ENCODE measurements at places on chromosomes 6 and 20. TPM values are rescaled to one million over a fixed set of nuclear protein-coding genes. Genes with fewer than 3 reads are reported as not detected.

Gene SLC22A7
- 0.23 TPM for total RNA-seq

Gene IGF2R
- total RNA-seq: 40.1 TPM

Gene SALL4
- 0.69 TPM for total RNA-seq

Gene PBOV1
- not detected for total RNA-seq

Gene BPIFB2
- total RNA-seq: not detected

Gene TBXT
- not detected for total RNA-seq

Gene SLC22A2
- 0.46 TPM for total RNA-seq

Gene GNRH2
- not detected for total RNA-seq

Gene CTCFL
- total RNA-seq: 0.23 TPM

Gene SNRPB
- total RNA-seq: 34.4 TPM
